Mesothelial cell of epicardium (in vitro differentiated cells): ENCODE measurements at places on chromosomes 7 and 10.

DNA sequence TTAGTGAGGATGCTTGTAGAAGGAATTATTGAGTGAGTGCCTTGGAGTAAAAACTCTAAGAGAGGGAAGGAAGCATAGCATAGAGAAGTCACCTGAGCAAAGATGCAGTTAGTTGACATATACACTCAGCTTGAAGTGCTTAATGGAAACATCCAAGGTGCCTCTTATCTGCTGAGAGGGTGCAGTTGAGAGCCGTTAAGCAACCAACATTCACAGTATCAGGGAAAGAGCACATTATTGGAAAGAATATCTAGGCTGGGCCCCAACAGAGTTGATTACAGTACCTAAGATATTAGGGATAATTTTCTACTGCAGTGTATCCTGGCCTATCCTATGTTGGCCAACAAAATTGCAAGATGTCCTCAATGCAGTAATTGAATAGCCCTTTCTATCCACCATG, 302.0 kb downstream of the ETV1 start:
- DNase-seq = no peak

DNA sequence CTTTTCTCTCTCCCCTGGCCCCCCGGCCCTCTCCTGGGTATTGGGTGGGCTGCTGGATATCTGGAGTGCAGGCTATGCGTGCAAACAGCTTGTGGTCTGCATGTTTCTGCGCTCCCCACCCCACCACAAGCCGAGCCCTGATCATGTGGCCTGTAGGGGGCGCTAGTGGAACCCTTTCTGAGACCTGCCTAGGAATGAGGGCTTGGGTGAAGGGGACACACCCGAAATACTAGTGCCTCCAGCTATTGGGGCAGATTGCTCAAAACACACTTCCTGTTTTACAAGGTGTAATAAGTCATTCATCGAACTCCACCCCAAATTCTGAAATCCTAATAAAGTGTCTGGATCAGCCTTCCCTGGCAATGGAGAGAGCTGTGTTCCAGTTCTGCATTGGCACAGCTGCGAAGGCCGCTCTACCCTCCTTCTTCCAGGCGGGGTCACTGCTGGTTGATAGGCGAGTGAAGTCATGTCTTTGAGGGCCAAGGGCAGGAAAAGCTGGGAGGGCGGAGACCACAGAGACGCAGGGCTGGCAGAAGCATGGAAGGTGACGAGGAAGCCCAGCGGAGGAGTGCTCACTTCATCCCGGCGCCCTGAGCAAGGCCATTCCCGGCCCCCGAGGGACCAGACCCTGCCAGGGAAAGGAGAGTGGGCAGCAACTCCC, 19.8 kb upstream of the PRRT4 start:
- DNase-seq = no peak

- DNase-seq = no peak
These were observed 250.6 kb downstream of the KLF6 start for GRCh38 chr10:3534433-3534832.

GRCh38 chr7:26008428-26008827, 143.6 kb upstream of the NFE2L3 start:
- DNase-seq = no peak

GRCh38 chr10:97007417-97007816, 175.3 kb downstream of the LCOR start:
- DNase-seq = no peak

DNA sequence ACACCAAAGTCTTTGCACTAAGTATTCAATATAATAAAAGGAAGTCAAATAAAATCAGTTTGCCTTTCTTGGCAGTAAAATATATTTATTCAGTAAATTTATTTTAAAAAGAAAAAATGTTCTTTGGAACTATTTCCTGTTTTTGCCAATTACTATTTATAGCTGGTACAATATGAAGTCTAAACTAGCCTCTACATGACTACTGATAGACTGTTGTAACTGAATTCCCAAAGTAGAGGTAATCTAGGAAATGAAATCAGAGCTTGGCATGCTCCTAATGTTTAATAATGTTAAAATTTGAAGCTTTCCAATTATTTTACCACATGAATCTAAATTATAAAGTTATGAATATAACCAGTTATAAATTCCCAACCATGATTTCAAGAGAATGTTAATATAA, 385.5 kb downstream of the SEMA3D start:
- no peak for DNase-seq

GRCh38 chr10:59635502-59636290, 74.0 kb downstream of the SLC16A9 start:
- no peak for DNase-seq

- no peak for DNase-seq
These were observed 12.0 kb downstream of the LSM8 start for GRCh38 chr7:118195837-118196474.

DNA sequence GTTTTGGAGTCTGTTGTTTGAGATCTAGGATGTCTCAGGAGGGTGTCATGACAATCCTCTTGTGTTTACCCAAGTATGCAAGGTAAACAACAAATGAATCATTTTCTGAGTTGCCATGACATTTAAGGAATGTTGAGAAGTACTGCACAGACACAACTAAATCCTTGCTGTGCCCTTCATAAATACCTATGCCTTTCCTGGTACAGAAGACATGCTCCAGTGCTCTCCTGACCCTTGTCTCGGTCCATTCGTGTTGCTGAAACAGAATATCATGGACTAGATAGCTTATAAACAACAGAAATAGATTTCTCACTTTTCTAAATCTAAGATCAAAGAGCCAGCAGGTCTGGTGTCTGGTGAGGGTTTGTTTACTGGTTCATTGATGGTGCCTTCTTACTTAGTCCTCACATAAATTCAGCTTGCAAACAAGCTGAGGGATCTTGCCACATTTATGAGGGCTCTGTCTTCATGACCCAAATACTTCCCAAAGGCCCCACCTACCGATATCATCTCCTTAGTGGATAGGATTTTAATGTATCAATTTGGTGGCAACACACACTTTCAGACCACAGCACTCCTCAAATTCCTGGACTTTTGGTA, 341.8 kb upstream of the SEMA3A start:
- DNase-seq = no peak

DNA sequence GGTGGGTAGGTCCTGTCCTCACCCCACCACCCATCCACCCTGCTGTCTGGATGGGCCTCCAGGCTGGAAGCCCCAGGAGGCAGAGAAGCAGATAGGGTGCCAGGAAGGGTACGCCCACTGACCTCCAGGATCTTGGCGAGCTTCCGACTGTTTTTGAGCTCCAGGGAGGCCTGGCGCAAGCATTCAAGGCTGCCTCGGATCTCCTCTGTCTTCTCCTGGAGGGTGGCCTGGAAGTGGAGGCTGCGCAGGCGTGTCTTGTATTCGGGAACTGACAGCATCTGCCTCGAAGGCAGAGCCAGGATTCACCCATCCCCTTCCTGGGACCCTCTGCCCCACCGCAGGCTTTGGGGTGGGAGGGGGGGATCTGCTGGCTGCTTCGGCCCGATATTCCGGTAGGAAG, 48.4 kb downstream of the GRID2IP start:
- DNase-seq = no peak

- DNase-seq = no peak
These were observed 21.3 kb upstream of the ZMIZ2 start for GRCh38 chr7:44727158-44727936.

DNA sequence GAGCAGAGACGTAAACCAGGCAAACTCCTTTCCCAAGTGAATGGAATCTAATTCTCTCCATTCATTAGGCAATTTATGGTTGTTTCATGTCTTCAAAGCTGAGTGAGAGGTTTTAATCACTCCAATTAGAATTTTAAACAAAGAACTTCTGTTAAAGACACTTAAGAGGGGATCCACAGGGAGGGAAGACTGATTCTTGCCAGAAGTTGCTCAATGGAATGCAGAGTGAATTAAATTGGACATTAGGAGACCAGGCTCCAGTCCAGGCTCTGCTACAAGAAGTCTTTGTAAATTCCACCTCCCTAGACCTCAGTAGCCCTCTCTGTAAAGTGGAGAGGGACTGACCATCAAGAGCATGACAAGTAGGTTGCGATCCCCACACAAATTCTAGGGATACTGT, 130.7 kb upstream of the TMEM72 start:
- no peak for DNase-seq

DNA sequence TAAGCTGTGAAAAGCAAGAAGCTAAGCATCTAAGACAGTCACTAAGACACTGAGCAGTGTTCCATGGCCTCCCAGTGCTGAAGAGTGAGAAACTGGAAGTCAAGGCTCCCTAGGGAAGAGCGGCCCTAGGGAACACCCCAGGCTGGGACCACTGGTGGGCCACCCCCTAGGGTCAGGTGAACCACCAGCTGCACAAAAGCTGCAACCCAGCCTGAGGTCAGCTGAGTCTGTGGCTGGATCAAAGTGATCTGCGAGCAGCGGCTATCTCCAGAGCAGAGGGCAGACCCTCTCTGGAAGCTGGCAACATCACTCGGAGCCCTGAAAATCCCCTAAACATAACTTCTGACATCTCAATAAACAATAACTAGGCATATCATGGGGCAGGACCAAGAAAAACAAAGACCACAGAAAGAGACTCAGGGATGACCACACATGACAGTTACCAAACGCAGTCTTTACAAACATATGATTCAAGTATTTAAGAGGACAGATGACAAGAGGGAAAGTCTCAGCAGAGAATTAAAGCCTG, 125.8 kb downstream of the DLG5 start:
- no peak for DNase-seq

DNA sequence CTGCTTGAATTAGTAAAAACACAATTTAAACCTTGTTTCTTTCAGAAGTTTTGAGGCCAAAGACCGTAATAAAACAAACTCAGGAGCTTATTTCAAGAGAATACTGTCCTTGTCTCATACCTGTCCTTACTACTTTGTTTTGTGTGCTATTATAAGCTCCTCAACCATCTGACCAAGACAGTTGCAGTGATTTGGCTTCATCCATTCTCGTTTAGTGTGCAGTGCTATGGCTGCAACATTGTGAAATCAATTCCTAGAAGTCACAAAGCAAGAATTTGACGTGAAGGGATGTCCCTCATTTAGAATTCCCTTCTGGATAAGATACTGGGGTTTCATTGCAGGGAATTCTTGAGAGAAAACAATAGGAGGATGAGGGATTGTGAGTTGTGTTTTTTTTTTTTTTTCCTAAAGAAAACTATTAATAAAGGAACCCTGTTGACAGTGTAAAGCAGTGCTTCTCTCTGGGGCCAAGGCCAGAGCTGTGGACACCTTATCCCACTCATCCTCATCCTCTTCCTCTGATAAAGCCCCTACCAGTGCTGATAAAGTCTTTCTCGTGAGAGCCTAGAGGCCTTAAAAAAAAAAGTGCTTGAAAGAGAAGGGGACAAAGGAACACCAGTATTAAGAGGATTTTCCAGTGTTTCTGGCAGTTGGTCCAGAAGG, at the start of gene OIT3:
TSS of gene OIT3 (plus strand) at position 604 of the 663 bp plus-strand sequence. CDS start 60 bp downstream, outside the sequence.
- DNase-seq = no peak

DNA sequence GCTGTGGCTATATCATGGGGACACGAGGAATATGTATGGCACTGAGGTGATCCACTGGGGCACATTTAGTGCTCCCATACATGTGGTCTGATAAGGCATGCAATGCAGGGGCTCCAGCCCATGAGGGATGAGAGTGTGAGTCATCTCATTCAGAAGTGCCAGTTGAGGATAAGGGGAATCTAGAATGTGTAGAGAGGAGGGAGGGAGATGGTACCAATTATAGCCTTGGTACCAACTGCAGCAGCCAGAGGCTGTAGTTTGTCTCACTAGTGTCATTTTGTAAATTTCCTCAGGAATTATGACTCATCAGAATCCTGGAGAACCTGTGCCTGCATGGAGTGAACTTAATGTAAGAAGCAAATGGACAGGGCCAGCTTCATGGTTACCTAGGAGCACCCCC, 46.2 kb downstream of the LAMB4 start:
- DNase-seq = no peak

DNA sequence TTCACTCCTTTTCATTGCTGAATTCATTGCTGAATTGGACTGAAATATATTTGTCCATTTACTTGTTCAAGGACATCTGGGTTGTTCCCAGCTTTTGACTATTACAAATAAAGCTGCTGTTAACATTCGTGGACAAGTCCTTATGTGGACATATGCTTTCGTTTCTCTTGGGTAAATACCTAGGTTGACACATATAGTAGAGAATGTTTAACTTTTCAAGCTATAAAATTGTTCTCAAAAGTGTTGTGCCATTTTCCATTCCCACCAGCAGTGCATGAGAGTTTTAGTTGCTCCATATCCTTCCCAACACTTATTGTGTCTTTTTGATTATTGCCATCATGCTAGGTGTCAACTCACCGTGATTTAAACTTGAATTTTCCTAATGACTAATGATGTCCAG, 17.5 kb upstream of the CPVL start:
- DNase-seq = no peak

DNA sequence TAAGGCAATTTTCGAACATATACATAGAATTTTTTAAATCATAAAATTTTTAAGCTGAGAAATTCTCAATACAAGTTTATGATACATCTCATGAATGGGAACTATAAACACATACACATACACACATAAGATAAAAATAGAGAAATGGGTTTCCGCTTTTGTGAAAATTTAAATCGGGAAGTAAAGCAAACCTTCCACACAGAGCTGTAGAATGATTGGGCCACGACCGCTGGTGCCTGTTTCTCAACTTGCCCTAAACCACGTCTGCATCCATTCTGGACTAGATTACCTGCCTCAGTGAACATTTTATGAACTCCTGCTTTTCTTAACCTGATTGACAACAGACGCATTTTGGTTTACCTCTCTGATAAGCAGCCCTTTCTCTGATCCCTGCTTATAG, 264.4 kb downstream of the SKAP2 start:
- DNase-seq = no peak

DNA sequence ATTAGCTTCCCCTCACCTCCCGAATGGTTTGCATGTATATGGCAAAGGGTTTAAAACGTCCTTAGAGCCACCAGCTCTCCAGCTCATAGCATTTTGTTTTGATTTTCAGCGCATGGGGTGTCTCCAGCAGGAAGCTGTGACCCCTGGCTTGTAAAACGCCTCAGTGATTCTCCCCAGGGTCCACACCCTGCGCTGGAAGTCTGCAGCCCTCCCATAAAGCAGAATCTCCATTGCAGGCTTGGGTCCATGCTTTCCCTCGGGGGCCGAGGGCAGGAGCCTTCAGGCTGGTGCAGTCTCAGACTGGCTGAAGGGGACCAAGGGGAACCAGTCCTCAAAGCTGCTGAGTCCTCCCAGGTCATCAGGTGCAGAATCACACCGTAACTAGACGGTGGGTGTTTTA, 109.7 kb downstream of the VIPR2 start:
- DNase-seq = no peak

DNA sequence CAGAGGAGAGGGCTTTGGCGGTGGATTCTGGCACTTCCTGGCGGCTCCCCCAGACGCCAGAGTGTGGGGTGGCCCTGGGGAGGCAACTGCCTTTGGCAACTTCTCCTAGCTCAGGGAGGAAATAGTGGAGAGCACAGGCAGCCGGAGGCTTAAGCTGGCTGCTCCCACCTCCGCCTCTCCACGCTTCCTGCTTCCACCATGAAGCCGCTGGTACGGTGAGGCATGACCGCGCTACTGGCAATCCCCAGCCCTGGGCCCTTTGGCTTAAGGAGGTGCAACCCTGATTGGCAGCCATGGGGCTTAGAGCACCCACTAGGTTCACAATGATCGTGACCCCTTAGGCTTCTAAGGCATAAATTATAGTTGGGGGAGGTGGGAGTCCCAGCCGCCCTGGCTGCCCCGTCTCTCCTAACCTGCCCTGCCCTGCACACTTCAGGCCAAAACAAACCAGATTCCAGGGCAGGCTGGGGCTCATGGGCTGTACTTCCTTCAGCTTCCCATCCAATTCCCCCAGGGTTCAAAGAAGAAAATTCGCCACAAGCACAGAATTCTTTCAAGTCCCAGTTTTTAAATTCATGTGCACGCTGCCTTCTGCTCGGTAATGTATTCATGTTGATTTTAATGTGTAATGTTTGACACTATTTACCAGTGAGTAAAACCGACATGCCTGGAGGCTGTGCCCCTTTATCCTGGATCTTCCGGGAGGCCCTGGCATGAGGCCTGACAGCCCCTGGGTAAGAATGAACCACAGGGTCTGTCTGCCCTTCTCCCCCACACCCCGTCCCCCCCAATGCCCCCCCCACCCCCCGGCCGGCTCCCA, 90.7 kb upstream of the LRRC4 start:
- no peak for DNase-seq
